Femur (tissue), 1 donor: ENCODE measurements at places on chromosomes 12 and 14.
A peak's percentile ranks its signal among the peaks of the same experiment; 100 is the strongest.

GRCh38 chr12:6934110-6934509 lies 6.4 kb downstream of the ATN1 start:
- no peak for DNase-seq

GRCh38 chr14:103188810-103189480 lies 65.7 kb downstream of the TNFAIP2 start:
- peak; percentile 52 for DNase-seq

DNA sequence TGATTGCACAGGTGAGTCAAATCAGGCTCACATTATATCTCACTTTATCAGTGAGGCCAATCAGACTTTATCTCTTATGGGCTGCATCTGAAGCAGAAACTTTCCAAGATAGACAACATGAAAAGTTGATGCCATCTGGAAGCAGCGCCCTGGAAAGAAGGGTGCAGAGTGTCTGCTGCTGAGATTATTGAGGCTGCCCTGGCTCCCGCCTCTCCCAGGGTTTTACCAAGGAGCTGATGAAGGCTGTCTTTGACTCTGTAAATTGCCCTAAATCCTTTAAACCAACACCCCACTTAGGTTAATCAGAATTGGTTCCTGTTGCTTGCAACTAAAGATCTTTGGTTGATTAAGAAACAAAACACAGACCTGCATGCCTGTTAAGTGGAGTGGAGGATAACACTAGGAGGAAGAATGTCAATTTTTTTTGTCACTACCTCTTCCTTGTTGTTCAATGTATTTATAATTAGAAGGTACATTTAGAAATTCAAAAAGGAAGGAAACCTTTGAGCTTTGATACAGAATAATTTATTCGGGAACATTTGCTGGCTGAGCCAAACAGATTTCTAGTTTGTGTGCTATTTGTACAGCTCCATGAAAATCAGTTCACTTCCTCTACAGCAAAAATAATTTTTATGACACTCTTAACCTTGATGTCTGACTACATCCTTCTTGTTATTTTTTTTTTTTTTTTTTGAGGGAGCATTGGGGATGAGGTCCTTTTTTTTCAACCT lies 104.1 kb downstream of the VEZT start:
- DNase-seq: no peak

GRCh38 chr12:117968826-117969659 lies at the start of gene KSR2:
Gene KSR2, minus strand, starts transcription at chr12:117968990. Its CDS starts 735 bp downstream, at chr12:117968255.
- DNase-seq: peak; percentile 23

- DNase-seq: no peak
These were observed 168.6 kb downstream of the ALX1 start for GRCh38 chr12:85448548-85449139.

GRCh38 chr12:25993901-25994651 lies 35.6 kb downstream of the RASSF8 start:
- DNase-seq: peak; percentile 75

GRCh38 chr14:73740618-73741326 lies 26.6 kb upstream of the PNMA1 start:
- DNase-seq: no peak

GRCh38 chr14:105448706-105449111 lies 25.9 kb upstream of the CRIP2 start:
- DNase-seq: peak; percentile 82

DNA sequence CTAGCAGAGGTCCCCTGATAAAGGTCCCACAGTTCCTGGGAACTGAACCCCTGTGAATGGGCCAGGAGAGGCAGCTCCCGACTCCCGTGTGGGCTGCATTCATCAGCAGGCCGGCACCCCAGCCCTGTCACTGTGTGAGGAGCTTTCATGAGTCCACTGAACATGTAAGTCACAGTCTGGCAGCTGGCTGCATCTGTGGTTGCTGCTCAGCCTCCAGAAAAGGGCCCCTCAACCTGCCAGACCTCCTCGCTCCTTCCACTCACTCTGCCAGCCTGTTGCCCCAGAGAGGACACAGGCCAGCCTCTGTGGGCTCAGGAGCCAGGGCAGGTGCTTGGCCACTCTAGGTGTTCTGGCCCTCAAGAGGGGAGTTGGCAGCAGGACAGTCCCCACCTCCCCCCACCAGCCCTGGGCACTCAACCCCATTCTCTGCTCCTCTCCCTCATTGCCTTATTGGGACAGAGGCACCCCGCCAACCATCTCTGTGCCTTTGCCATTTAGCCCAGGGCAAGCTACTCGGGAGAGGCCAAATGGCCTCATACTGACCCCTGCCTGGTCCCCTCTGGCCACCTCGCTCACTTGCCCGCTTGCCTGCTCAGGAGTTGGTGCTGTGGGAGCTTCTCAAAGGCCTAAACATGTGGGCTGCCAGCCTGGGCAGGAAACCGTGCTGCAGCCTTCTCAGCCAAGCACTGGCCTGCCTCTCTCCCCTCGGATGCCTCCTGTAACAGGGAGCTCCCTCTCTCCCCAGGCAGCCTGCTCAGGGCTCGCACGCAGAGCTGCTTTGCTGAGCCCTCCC lies 1.9 kb downstream of the RTL1 start:
- peak; percentile 40 for DNase-seq

DNA sequence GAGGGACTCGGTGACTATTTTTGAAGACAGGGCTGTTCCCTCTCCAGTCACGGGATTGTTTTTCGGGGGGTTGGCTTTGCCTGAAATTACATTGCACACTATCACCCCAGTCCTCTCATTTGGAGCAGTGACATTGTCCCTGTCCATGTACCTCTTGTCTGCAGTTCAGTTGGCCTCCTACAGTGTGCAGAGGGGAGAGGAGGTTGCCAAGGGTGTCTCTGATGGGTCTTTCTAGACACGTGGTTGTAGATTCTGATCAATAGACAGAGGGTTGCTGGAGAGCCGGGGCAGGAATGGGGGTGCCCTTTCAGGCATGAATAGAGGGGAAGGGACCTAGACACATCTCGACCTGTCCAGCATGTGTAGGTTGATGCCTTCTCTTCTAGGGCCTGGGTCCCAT lies 1.2 kb downstream of the TMEM120B start:
- no peak for DNase-seq

- DNase-seq: no peak
These were observed 92.7 kb upstream of the PLEKHA5 start for GRCh38 chr12:19036673-19037357.

GRCh38 chr12:49776413-49776812 lies 35.1 kb downstream of the TMBIM6 start:
- DNase-seq: peak; percentile 74

DNA sequence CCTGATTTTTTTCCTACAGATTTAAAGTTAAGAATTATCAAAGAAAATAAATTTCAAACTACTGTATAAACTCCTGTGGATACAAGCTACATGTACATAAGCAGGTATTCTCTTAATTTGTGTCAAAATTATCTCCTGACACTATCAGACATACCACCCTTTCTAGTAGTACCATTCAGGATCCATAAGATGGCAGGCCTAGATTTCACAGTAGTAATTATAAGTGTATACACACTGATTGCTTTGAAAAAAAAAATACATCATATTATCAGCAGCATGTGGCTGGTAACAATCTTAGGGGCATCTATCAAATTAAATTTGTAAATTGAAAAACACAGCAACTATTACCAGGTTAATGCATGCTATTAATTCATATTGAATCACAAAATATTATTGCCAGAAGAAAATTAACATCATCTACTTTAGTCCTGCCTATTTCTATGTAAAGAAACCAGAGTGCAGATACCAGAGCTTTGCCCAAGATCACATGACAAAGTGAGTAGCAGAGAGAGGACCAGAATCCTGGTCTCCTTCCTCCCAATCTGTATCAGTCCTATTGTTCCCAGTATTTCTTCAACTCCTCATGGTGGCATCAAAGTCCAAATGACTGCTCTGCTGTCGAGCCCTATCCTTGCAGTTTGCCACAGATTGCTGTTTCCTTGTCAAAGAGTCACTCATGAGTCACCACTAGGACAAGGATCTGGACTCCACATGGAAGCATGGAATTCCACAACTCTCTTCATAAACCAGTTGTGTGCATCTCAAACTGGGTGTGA lies 27.7 kb upstream of the CALM1 start:
- no peak for DNase-seq

- DNase-seq: no peak
These were observed 180.9 kb downstream of the NTF3 start for GRCh38 chr12:5612556-5613410.

- DNase-seq: no peak
These were observed 52.1 kb downstream of the TBC1D30 start for GRCh38 chr12:64876388-64877071.

DNA sequence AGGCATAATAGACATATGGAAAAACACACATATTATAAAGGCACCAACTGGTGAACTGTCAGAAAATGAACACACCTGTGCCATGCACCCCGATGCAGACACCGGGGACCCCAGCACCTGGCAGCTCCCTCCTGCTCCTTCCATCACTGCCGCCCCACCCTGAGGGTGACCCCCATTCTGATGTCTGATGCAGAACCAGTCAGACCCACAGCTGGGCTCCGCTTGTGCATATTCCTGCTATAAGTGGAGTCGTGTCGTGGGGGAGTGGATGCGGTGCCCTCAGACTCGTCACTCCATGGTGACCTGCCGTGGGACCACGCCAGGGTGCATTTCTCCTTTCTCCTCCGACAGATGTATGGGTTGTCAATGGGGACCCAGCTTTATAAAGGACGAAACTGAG lies 45.7 kb upstream of the MEG3 start:
- no peak for DNase-seq

- peak; percentile 66 for DNase-seq
These were observed 16.7 kb upstream of the CRY1 start for GRCh38 chr12:107109726-107110719.

GRCh38 chr12:6069437-6070093 lies 54.9 kb downstream of the VWF start:
- DNase-seq: no peak

DNA sequence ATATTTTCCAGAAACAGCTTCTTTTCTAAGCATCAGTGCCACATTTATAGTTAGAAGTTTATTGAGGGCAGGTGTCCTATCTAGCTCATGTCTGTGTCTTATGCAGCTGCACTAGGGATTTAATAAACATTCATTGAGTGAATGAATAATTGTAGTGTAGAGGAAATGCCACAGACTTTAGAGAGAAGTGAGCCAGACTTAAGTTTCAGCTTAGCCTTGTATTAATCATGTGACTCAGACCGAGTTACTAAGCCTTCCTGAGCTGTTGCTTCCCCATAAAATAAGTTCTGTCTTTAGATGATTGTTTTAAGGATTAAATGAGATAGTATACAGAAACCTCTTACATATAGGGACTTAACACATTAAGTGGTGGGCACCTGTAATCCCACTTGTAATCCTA lies 236.1 kb upstream of the DDHD1 start:
- DNase-seq: no peak

DNA sequence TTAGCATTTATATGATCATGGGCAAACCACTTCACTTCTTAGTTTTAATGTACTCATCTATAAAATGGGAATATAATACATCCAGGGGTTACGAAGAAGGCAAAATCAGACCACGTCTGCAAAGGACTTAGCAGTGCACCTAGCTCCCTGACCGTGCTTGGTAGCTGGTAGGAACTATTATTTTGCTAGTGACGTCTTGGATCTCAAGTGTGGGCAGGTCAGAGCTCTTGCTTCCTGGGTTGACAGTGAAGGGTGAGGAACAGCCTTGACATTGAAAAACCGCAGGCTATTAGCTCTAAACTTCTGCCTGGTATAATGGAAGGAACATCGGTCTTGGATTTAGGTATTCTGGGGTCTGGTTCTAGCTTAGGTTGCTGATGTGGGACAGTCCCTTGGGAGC lies 89.3 kb upstream of the MED13L start:
- no peak for DNase-seq

DNA sequence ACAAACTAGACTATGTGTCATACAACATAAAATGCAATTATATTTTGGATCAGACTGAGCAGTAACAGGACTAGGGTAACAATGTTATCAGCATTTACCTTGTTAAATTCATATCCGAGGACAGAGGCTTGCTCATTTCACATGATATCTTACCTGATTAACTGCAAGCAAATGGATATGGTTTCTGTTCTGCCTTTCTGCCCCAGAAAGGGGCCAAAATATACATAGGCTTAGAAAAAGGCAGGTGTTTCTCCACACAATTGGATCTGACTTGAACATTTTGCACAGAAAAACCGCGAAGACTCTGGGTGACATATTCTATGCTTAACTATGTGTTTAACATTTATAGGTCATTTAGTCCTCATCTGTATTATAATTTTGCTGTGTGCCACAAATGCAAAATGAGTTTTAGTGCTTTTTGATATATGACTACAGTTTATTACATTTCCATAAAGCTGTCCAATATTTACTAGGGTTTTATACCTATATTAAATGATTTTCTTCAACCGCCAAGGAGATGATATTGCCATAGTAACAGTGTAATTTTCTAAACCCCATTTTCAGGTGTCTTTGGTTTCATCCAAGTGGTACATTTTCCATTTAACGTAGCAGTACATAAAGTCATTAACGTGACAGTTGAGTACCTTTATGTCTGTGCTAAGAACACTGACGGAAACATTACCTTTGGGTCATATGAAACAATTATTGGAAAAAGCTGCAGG lies 249.3 kb upstream of the KRR1 start:
- DNase-seq: no peak

GRCh38 chr12:100490056-100490455 lies 16.4 kb downstream of the NR1H4 start:
- no peak for DNase-seq

- DNase-seq: no peak
These were observed 87.0 kb downstream of the HMGA2 start for GRCh38 chr12:65911321-65911720.

DNA sequence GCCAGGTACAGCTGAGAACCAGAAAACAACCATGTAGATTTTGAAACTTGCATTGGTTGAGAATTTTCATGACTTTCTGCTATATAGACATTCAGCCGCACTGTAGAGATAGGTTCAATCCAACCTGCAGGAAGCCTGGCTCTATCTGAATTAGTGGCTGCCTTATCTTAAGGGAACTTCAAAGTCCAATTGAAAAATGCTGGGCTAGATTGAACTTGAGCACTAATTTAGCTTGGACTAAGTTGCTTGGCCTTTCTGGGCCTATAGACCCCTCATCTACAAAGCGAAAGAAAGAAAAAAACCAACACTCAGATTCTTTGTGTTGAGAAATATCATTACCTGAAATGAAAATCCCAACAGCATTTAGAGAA lies 332.4 kb downstream of the NUAK1 start:
- no peak for DNase-seq

DNA sequence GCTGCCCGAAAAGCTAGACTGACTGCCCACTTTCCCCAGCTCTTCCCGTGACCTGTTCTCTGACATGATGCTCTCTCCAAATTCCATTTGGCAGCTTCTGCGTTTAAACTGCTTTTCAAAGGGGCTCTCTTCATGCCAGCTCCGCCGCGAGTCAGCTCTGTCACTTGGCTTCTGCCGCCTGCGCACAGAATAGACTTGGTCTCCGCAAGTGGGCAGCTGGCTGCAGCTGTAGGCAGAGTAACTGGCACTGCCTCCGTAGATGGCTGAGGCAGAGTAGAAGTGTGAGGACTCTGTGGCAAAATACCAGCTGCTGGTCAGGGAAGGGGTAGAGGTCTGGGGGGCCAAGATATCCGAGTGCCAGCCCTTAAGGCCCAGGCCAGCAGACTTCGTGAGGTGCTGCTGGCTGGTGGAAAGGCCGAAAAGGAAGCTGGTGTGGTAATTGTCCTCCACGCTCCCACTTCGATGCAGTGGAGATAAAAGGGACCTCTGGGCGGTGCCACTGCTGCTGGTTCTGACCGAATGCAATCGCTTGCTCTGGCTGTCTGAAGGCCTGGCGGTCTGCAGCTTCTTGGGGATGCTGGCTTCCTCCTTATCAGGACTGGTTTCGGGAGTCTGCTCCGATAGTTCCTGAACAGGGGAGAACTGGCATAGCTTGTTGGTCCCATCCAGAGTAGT lies 85.7 kb downstream of the DUSP16 start:
- peak; percentile 68 for DNase-seq
